ENCODE measurements at places on chromosomes 11 and 22. TPM values are rescaled to one million over a fixed set of nuclear protein-coding genes. Genes with fewer than 3 reads are reported as not detected.
A peak's percentile ranks its signal among the peaks of the same experiment; 100 is the strongest.

- no peak for DNase-seq
Measured at GRCh38 chr11:128195057-128195751, 392.2 kb downstream of the ETS1 start.

DNA sequence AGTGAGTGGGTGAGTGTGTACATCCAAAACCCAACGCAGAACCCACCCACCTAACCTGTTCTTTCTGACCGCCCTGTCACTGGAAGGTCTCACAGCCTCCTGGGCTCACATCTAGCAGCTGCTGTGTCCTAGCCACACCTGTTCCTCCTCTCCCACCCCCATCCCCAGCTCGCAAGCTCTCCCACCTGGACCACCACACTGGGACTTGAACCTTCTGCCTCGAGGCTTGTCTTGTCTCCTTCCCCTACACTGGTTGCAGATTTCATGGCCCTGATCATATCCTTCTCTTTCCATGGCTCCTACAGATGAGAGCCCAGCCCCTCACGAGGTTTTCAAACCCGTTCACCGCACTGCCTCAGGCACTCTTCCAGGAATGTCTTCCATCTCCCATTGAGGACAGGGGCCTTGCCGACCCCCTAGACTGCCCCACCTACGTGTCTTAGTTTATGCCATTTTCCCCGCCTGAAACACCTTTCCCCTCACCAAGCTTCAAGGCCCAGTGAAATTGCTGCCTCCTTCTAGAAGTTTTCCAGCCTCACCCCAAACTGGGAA is 6.7 kb downstream of the IFITM10 start:
- peak; percentile 1 for DNase-seq

HBD gene
- not detected for total RNA-seq

SYT13 gene
- not detected for total RNA-seq

GRCh38 chr11:63560506-63561180 is 2.5 kb downstream of the PLAAT2 start:
- no peak for DNase-seq

- no peak for DNase-seq
Measured at GRCh38 chr11:7904917-7905316, 26.2 kb downstream of the OR10A6 start.

BCO2 gene
- total RNA-seq = 4.6 TPM

- no peak for DNase-seq
Measured at GRCh38 chr22:33315117-33315516, 256.9 kb upstream of the SYN3 start.

KRTAP5-7 gene
- 0.95 TPM for total RNA-seq

DNA sequence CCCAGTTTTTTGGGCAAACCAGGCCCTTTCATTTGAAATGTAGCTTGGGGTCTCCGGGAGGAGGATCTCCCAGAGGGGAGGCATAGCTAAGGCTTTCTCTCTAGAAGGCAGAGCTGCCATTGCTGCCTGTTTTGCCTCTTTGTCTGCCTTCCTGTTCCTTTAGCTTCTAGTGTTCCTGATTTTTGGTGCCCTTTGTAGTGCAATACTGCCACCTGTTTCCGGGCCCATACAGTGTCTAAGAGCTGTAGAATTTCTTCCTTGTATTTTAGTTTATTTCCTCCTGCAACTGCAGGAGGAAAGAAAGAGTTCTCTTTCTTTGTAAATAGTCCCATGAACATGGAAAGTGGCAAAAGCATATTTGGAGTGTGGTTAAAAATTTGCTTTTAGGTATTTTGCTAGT is 19.3 kb upstream of the GLYATL1 start:
- DNase-seq = no peak

DNA sequence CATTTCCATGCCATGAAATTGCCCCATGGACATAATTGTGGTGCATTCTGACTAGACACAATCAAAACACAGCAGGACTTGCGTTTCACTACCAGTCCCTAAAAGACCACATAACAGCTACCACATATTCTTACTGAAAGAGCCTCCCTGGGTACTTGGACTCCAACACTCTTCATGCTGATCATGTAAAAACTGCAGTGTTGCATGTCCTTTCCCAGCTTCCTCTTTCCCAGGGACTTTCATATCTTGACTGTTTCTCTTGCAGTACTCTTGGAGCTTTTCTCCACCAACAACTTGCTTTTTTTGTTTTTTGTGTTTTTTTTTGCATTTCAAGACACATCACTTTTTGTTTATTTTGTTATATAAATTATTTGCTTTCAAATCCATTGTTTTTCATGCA is 22.9 kb downstream of the MS4A6E start:
- no peak for DNase-seq

GRCh38 chr11:42552786-42553185 is 759.0 kb upstream of the API5 start:
- no peak for DNase-seq

DNA sequence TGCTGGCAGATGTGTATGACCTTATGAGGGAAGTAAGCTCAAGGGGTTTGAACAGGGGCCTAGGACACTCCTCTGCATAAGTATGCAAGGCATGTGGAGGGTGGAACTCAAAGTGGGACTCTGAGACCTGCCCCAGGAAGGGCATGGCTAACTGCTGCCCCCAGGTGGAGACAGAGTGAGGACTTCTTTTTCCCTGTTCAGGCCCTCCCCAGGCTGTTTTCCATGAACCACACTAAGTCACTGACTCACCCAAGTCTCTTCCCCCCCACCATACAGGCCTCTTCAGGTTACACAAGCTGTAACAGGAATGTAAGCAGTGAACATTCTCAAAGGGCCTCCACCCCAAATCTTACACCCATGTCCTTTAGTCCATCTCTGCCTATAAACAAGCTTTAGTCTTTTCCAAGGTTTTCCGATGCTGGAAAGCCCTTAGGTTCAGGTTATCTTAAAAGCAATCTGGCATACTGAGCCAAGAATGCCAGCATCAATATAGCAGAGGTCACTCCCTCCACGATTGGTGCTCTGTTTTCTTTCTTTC is 13.1 kb downstream of the EEF1G start:
- DNase-seq = peak; percentile 96

DNA sequence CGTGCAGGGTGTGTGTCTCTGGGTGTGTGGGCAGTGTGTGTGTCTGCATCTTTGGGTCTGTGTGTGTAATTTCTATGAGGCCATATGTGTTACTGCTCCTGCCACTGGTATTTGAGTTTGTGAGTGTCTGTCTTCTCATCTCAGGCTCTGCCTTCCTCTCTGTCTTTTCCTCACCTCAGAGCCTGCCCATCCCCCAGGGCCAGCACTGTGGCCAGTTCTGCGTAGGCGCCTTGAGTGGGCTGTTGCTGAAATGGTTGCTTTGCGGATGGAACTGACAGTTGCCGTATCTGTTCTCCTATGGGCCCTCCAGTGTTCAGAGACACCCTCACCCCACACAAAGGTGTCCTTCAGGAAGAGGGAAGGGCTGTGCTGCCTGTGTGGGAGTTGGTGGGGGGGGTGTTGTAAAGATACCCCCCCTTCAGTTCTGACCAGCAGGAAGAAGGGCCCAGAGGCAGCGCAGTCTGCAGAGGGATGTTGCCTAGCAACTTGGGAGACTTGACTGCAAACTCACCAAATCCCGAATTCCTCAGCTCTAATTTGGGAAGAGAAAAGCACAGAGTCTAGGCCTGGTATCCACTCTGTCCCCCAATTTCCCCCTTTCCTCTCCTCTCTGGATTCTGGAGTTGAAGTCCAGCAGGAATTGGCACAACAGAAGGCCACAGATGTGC is 2.0 kb upstream of the NRGN start:
- no peak for DNase-seq
